ENCODE measurements at places on chromosomes 6 and 20.

- no peak for DNase-seq
Observed at GRCh38 chr20:25136643-25137559, 55.0 kb upstream of the VSX1 start.

GRCh38 chr20:11851646-11852045 lies 66.0 kb upstream of the BTBD3 start:
- no peak for DNase-seq

GRCh38 chr6:140434761-140435160 lies 1060.3 kb upstream of the CITED2 start:
- no peak for DNase-seq

DNA sequence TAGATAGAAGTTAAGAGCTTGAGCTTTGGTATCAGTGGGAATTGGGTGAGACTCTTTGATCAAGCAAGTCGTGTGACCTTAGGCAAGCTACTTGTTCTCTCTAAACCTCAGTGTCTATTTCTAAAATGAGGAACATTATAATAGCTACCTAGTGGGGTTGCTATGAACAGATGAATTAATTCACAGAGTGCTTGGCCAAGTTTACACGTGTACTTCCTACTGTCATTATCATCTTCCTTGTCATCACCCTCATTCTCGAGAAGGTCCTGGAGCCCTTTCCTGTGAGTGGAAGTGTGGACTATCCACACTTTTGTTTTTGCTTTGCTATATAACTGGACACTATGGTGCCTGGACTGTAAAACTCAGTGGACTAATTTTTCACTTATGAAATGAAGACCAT lies 64.0 kb downstream of the BCKDHB start:
- no peak for DNase-seq

DNA sequence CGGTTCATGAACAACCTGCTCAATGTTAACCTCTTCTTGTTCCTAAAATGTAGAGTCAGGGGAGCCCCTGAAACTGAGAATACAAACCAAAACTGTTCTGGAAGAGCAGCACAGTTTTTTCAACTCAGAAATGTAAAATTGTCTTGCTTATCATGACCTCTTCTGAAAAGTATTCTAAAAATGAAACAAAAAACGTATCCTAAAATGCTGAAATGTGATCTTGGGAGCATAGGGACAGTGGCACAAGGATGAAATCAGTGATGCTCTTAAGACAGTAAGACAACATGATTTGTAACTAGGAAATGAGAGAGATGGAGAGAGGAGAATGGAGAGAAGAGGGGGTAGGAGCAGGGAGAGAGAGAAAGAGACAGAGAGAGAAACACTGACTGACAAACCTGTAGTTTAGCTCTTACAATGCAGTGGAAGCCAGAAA lies 27.5 kb downstream of the NCOA7 start:
- DNase-seq, result no peak

- no peak for DNase-seq
Observed at GRCh38 chr20:56925082-56925830, 296.1 kb downstream of the TFAP2C start.

GRCh38 chr6:25472306-25472705 lies 179.7 kb upstream of the SCGN start:
- no peak for DNase-seq

GRCh38 chr6:70124882-70125545 lies 177.9 kb downstream of the COL9A1 start:
- no peak for DNase-seq

DNA sequence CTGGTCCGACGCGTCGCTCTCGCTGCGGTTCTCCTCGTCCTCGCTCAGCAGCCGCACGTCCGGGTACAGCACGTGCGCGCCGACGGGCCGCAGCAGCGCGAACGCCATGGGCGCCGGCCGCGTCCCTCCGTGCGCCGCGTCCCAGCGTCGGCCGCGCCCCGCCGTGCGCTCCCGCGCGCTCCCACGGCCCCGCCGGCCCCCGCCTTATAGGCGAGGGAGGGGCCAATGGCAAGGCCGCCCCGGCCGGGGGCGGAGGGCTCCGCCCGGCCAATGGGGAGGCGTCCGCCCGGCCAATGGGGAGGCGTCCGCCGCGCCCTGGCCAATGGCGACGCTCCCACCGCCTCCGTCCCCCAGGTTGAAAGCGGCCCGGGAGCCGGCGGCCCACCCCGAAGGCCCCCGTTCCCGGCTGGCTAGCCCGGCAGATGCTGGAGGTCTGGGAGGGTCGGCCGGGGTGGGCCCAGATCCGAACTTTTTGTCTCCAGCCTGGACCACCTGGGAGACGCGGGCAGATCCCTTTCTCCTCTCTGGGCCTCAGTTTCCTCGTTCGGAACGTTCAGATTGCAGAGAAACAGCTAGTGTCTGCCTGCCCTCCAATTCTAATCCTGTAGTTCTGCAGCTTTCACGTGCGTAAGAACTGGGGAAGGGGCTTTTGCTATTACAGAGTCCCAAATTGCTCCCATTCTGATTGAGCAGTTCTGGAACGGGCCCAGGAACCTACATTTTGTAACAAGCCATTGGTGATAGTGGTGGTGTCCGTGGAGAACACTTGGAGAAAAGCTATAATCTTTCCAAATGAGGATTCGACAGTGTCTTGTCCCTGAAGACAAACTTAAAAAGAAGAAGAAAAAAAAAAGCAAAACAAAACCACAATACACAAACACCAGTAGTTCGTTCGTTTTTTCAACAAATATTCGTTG lies at the start of gene TCF15:
Gene TCF15 (minus strand): TSS at position 180 of the 917 bp plus-strand sequence. CDS start 72 bp downstream, at position 108.
- DNase-seq, result no peak

GRCh38 chr20:36473164-36473563 lies 68.2 kb upstream of the MYL9 start:
- no peak for DNase-seq

- DNase-seq, result no peak
Observed at GRCh38 chr6:47016261-47016660, 25.9 kb downstream of the ADGRF1 start.

DNA sequence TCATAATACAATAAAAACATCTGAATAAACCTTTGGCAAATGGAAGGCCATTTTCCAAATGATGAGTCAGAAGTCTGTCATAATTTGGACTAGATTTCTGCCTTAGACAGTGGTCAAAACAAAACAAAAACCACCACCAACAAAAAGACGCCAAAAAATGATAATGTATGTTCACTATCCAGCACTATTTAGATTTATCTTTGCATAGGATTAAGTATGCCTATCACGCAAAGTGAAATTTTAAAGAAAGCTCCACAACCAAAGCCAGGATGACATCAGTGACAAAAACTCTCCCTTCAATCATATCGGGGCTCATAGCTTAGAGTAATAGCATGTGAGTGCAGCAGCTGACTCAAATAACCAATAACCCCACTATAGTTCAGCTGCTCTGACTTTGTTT lies 201.9 kb downstream of the MOXD1 start:
- no peak for DNase-seq

DNA sequence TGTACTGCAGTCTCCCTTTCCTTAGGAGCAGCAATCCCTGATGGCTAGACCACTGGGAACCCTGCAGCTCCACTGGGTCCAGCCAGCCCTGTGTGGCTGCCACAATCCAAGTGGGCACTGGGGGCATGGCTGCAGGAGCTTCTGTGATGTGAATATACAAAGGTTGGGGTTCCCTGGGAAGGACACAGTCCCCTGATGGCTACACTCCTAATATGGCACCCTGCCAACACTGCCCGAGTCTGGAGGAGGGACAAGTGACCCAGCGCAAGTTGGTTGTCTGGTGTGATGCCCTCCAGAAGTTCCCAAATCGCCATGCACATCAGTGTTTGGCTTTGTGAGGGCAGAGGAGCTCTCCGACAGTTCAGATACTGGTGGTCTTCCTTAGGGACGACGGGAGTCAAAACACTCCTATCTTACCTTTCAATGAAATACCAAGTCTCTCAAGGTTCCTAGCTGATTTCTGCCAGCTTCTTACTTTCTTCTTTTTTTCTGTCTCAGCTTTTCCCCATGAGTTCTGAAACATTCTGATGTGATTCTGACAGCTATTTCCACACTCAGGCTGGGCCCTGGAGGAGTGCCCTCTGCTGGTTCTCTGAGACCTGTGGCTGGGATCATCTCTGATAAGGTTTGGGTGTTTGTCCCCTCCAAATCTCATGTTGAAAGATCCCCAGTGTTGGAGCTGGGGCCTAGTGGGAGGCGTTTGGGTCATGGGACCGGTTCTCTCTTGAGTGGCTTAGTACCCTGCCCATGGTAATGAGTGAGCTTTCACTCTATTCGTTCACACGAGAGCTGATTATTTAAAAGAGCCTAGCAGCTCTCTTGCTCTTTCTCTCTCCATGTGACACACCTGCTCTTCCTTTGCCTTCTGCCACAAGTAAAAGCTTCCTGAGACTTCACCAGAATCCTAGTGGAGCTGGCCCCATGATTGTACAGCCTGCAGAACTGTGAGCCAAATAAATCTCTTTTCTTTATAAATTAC lies 15.5 kb upstream of the ZFP57 start:
- DNase-seq, result no peak

GRCh38 chr6:143583542-143584327 lies 72.2 kb upstream of the FUCA2 start:
- DNase-seq, result no peak

GRCh38 chr6:109854541-109855308 lies 123.4 kb upstream of the GPR6 start:
- no peak for DNase-seq

GRCh38 chr6:153162172-153162571 lies 31.1 kb upstream of the RGS17 start:
- DNase-seq, result no peak

- no peak for DNase-seq
Observed at GRCh38 chr6:114276783-114277182, 66.0 kb downstream of the HS3ST5 start.

DNA sequence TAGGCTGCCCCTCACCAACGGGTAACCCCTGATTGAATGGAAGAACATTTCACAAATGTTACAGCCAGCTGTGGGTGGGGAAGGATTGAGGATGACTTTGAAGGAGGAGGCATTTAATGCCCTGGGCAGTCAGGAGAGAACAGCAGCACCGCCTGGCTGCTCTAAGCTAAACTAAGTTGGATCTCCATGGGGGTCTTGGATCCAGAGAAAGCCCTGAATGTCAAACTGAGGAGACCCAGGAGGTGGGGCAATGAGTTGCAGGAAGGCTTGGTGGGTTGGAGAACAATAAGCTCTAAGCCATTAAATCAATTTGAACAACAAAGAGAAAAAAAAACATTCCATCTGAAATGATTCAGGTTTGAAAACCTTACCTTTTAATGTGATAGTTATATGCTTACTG lies 35.4 kb downstream of the TMX4 start:
- no peak for DNase-seq

DNA sequence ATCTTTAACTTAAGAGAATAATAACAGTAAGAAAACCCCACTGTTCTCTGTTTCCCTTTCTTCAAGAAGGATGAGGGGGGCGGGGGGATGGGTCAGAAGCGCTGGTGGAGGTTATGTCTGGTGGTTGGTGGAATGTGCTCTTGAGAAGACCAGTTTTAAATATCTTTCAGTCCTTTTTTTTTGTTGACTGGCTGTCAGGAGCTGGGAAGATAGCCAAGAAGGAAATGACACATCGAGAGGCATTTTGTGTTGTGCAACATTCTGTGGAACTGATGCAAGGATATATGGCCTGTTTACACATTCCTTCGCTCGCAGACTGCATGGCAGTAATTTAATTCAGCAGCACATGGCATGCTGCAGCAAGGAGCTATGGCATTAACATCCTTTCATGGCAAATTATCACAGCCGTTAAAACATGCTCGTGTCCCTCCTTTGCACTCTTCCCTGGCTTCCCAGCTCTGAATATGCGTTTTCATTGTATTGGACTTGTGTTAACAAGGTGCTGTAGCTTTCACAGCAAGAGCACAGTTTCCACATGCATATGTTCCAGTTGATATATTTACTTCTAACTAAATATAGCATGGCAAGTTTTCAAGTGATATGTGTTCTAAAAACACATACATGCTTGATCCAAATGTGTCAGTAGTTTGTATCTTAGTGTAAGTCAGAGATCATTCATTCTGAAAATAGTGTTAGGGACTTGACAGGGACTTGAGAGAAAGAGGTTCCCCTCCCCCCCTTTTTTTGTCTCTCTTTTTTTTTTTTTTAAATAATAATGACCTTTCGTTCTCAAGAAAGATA lies 68.2 kb upstream of the SUPT3H start:
- DNase-seq, result no peak

- DNase-seq, result no peak
Observed at GRCh38 chr20:54565255-54565654, 89.9 kb downstream of the DOK5 start.

GRCh38 chr20:1204576-1204975 lies 1.3 kb downstream of the C20orf202 start:
- no peak for DNase-seq

GRCh38 chr6:124999105-124999764 lies 37.0 kb downstream of the RNF217 start:
- no peak for DNase-seq

DNA sequence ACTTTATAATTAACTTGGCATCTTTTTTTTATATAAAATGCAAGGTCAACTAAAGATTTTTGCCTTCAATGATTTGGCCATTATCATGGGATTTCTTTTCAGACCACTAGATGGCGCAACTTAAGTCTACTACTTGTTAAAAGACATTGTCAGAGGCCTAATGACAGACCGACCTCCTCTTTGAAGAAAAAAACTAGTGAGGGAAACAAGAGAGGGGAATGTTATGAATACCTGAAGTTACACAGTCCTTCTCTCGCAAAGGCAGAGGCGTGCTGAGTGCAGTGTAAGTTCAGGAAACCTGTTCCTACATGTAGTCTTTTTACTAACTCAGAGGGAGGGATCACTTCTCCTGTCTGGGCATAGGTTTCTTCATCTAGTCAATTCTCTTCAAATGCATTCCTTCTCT lies 9.3 kb downstream of the TRAPPC3L start:
- no peak for DNase-seq

DNA sequence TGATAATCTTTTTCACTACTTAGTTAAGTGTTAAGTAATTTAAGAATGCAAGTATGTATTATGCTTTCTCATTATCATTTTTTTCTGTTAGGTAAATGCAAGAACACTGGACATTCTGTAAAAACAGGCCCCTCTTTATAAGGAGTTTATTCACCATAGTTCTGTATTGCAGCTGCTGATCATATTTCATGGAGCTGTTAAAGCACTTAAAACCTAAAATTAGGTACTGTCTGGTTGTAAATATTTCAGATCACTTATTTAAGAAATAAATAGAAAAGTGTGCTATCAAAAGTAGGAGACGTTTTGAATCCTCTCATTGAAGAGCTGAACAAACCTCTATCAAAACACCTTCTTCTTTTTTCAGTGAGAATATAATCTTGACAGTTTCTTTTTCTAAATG lies 3.9 kb downstream of the EYA4 start:
- no peak for DNase-seq

DNA sequence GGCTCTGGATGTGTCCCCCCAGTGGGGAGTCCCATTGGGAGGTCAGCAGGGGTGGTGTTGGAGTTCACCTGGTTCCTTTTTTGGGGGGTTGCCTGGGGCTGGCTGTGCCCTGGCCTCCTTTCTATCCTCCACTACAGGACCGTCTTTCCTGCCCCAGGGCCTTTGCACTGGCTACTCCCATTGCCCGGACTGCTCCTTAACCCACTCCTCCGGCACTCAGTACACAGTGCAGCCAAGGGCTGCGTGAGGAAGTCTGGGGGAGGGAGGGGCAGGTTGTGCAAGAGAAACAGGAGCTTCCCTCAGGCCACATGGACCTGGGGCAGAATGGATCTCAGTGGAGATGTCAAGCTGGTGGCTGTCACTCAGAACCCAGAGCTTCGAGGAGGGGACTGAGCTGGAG lies 429.3 kb upstream of the SULF2 start:
- no peak for DNase-seq
